ENCODE measurements at places on chromosomes 5 and 9.

DNA sequence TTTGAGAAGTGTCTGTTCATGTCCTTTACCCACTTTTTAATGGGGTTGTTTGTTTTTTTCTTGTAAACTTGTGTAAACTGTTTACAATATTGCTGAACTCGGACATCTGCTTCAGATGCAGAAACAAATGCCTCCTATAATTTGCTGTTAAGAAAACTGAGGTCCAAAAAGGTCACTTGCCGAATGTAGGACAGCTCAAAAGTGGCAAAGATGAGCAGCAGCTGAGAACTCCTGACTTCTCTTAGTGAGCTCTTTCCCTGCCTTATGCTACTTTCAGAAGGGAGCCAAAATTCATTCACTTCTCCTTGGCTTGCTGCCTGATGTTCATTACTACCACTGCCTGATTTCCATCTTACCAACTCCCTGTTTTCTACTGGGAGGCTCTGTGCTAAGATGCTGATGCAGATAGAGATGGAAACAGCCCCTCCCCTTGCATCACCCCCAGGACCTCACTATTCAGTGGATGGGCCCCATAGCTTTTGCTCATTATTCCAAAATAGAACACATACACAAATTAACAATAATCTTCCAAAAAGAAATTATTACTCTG, 60.1 kb downstream of the SEMA6A start:
- DNase-seq: no peak

- DNase-seq: no peak
These were observed 396.5 kb upstream of the RPS23 start for GRCh38 chr5:82674671-82675070.

DNA sequence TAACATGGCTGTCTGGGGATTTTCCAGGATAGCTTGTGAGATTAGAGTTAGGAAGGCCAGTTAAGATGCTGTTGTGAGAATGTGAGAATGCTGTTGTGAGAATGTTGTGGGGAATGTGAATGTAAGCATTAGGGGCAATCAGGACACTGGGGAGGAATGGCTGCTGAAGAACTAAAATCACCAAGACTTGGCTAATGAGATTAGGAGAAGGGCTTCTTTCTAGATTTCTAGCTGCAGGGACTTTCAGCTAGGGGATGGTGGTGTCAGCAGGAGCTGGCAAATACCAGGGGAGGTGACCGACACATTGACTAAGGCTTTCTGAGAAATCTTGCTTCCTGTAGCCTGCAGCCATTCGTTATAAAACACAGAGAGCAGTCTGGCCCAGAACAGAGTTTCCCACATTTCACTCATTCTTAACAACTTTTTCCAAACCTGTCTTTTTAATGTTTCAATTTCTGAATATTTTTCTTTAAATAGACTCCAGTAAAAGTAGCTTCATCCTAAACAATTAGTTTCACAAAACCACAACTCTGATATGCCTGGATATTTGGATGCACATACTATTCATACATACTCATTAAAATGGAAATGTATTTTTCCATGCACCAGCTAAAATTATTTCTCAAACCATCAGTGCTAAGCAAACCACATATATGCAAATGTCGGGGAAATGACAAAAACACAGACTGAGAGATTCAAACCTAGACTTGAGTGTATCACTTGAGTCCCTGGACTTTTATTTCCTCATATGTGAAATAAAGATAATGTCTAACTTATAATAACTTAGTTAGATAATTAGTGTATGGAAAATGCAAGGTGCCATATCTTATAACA, 89.3 kb upstream of the TNC start:
- DNase-seq: no peak

- DNase-seq: no peak
These were observed 60.1 kb upstream of the ITGA1 start for GRCh38 chr5:52727576-52727975.

DNA sequence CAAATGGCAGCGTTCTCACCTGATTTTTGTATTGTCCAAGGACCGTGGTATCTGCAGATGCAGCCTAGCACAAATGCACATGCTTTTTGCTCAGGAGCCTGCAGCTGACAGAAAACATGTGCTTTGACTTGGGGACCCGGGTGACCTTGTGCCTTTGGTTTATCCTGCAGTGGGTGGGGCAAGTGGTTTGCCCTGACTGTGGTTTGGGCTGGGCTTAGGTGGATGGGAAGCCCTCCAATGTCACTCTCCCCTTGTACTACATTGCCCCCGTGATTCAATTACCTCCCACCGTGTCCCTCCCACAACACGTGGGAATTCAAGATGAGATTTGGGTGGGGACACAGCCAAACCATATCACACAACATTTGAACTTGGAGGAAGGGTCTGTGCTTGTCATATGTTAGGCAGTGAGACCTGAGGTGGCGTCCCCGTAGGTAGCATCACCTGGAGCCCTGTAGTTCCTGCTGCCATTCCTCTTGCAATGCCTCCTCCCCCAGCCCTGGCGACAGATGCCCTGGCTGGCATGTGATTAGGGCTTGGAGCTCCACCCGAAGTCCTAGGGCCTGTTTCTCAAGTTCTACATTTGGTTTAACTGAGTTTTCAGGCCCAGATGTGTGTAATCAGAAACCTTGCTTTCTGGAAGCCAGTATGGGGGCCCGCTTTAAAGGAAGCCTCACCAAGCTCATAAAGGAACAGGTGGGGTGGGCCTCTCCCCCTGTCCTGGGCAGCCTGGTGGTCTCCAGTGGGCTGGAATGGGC, 2.1 kb downstream of the ANKRD33B start:
- no peak for DNase-seq

GRCh38 chr9:77866878-77867277, 164.7 kb downstream of the GNAQ start:
- no peak for DNase-seq

DNA sequence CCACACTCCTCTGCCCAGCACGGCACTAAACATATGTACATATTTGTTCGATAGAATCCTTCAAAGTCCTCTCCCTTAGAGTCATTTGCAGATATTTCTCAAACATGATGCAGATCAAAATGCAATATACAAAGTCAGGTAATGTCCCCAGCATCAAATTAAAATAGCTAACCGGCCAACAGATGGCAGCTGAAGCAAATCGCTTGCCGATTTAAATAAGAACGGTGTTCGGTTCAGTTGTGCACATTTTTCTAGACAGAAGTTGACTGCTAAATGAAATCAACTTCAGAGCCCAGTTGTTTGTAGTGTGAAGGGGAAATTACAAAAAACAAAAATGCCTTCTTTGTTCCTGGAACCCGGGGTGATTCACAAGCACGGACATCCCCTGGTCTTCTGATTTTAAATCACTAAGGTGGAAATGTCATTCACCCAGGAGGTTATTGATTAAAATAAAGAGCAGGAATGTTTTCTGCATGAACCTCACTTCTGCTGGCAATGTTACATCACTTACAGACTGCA, 219.2 kb downstream of the EBF1 start:
- DNase-seq: no peak

- DNase-seq: no peak
These were observed 126.6 kb upstream of the DHFR start for GRCh38 chr5:80781356-80781755.

DNA sequence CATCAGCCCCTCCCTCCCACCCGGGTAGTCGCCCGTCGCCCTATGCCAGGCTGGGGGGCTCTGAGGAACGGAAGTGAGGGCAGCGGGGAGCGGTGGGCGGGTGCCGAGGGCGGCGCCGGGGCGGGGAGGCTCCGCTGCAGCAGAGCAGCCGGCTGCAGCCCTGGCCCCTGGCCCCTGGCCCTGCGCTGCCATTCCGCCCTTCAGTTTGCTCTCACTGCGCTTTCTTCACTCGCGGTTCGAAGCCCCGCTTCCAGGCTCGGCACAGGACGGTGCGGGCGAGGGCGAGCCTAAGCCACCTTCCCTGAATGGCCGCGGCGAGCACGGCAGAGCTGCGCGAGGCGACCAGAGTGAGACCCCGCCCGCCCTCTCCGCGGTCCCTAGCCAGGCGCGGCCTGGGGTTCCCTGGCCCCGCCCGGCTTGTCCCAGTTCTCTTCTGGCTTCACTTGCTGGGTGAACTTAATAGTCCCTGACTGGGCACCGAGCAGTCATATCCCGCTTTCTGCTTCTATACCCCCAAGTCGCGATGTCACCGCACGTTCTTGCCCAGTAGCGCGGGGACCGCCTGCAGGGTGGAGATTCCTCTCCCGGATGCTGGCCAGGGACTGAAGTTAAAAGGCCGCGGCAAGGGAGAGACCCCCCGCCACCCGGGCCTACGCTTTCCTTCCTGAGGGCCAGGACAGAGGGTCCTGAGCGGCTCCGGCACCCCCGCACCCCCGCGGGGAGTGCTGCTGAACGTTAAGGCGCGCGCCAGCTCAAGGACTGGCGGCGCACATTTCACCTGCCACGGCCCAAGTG, 623 bp upstream of the TRIM36 start:
- no peak for DNase-seq

DNA sequence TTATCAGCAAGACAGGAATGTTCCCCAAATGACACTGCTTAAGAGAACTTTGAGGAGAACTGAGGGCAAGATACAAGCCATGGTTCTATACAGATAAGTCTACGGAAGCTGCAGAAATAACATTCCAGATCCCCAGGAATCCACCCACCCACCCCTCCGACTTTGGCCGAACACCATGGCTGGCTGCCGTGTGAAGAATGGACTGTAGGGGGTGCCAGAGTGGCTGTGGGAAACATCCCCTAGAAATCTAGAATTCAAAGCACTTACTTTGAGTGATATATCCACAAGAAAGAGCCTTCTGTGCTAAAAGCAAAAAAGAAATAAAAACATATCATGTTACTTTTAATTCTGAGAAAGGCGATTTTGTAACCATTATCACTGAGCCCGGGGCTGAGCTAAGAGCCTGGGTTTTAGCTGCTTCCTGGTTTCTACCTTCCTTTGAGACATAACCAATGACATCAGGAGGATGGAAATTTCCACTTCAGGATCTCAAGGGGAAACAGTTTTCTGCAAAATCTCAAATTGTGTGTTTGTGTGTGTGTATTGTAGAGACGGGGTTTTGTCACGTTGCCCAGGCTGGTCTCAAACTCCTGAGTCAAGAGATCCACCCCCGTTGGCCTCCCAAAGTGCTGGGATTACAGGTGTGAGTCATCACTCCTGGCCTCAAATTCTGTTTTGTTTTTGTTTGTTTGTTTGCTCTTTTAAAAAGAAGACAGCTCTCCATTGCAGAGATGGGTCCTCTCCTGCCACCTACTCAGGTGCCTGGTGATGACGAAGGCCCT, 36.4 kb downstream of the GGTA1 start:
- DNase-seq: no peak

GRCh38 chr9:13100914-13101572, 178.4 kb downstream of the MPDZ start:
- DNase-seq: no peak

DNA sequence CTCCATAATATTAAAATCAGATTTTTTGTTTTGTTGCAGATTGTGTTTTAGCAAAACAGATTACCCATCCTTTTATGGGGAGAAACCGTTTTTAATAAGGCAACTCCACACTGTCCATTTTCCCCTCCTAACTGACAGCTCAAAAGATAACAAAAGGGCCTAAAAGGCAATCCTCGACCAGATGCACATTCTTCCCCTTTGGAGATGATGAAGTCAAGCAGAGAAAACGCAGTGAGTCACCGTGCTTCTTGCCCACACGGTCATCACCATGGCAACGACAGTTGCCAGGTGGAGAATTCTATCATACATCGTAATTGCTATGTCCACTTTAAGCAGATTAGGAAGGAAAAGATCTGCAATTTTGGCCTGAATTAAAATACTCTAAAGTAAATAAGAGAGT, 96.4 kb downstream of the DIRAS2 start:
- no peak for DNase-seq

GRCh38 chr9:134177186-134177585, 12.8 kb upstream of the RNU6ATAC start:
- DNase-seq: no peak

DNA sequence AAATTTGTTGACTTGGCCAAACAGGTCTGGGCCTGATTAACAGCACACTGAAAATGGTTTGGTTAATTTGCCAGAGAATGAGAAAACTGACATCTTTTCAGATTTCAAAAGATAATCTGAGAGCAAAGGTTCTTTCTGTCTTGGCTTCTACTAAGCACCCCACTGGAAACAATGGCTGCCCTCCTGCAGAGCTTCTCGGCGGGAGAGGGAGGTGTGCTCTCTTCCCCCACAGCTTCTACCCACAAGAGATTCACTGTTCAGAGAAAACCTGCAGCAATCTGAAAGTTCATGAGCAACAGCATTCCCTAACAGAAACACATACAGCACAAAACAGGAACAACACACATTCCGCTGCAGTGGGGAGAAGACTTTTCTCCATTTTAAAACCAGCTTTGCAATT, 3.0 kb downstream of the DNAH5 start:
- DNase-seq: no peak

DNA sequence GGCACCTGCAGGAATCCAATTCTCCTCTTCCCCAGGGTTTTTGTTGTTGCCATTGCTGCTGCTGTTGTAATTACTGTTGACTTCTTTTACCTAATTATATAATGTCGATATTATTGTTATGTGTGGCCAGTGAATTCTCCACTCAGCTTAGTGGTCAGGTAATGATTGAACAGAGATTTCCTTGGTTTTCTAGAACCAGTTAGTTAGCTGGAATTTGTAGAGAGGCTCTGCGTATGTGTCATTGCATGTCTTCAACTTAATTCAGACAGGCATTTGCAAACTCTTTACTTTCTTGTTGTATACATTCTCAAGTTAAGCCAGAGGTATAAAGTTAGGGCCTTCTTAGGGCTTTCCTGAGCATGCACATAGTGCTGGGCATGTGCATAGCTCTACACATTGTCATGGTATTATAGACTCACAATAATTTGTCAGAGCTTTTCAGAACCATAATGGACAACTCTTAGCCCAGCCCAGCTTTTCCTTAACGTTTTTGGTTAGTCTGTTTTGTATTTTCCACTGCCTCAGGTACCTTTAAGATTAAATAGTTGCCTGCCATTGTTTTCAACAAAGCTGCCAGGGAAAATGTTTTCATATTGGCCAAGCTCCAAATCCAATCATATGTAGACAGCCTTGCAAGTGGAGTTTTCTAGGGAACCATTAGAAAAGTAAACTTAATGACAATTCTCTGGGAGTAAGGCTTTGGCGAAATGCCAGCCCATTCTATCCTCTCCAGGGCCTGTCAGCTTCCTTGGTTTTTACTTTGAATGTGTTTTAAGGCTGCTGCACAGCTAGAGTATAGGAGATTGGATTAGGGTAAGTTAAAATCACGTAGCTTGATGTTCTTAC, 68.1 kb downstream of the UBE2R2 start:
- no peak for DNase-seq

DNA sequence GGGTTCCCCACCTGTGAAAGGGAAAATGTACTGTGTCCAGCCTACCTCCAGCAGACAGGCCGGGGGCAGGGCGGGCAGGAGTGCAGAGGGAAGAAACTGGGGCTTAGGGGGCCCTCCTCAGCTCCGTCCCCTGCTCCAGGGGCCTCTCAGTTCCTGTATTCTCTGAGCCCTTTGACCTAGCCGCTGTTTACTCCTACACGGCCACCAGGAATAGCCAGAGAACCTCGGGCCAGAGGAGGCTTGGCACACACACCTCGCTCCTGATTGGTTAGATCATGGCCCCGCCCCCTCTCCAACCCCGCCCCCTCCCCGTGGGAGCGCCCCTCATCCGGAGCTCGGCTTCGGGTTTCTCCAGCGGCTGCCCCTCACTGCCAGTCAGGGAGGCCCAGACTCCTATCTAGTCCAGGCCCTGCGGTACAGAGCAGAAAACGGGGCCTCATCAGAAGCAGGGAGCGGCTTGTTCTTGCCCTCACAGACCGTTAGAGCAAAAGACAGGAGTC, 2.2 kb downstream of the ST6GALNAC6 start:
- no peak for DNase-seq

GRCh38 chr9:109560470-109561132, 62.5 kb upstream of the PTPN3 start:
- DNase-seq: no peak

- DNase-seq: no peak
These were observed 174.7 kb upstream of the FBXL17 start for GRCh38 chr5:108556441-108557145.

- no peak for DNase-seq
These were observed 49.6 kb upstream of the OSMR start for GRCh38 chr5:38795986-38796741.
